GM23248 (cell line): ENCODE measurements at places on chromosomes 4 and X. TPM values are rescaled to one million over a fixed set of nuclear protein-coding genes. Genes with fewer than 3 reads are reported as not detected.

The NAP1L3 gene
- polyA plus RNA-seq, result 13.0 and 14.0 TPM in 2 replicates

DNA sequence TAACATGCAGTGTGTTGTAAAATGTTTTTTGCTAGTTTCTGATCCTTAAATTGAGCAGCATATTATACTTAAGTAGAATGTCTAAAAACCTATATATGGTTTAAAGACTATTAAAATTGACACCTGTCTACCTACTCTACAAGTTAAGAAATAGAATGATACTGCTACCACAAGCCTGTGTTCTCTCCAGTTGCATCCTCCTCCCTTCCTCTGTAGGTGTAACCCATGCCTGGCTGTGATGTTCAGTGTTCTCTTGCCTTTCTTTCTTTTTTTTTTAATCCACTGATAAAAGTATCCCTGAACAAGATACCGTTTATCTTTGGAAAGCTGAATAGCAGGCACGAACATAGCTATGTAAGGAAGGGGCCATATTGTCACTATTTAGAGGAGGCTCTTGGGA lies 99.1 kb downstream of the KDM6A start:
- H3K4me3 ChIP-seq, result no peak overlapping the region
- H3K36me3 ChIP-seq, result no peaks in the 10 kb centered on the region
- H3K4me1 ChIP-seq, result peaks cover 19% of the 10 kb centered on the region
- no peak overlapping the region for H3K27ac ChIP-seq
- H3K27me3 ChIP-seq, result no peaks in the 10 kb centered on the region
- no peak for DNase-seq

The ZNF185 gene
- polyA plus RNA-seq, result 3.7 and 4.0 TPM in 2 replicates

The AASDH gene
- 11.5 and 14.5 TPM in 2 replicates for polyA plus RNA-seq

DNA sequence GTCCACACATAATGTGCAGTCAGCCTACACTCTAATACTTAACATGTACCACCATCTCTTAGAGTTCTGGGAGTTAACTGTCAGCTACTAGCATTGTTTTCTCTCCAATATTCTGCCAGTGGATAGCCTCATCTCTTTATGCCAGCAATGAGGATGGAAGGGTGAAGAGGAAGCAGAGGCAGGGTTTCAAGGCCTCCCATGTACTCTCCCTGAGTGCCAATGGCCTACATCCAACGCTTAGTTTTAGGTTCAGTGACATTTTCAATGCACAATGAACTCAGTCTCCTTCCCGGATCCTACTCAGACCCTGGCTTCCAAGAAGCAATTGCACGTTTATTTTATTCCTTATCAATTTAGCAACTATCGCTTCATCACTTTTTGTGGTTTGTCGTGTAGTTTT lies 686.1 kb downstream of the DMD start:
- no peaks in the 10 kb centered on the region for H3K4me1 ChIP-seq
- DNase-seq, result no peak
- no peak overlapping the region for H3K27ac ChIP-seq
- no peaks in the 10 kb centered on the region for H3K36me3 ChIP-seq
- H3K27me3 ChIP-seq, result no peaks in the 10 kb centered on the region
- no peak overlapping the region for H3K4me3 ChIP-seq

- DNase-seq, result peak; percentile 60
- peaks cover 25% of the 10 kb centered on the region for H3K4me1 ChIP-seq
- H3K36me3 ChIP-seq, result no peaks in the 10 kb centered on the region
- no peaks in the 10 kb centered on the region for H3K27me3 ChIP-seq
- H3K4me3 ChIP-seq, result peak overlapping the region; percentile 68
Measured at GRCh38 chr4:158169931-158170690, 2.7 kb downstream of the GASK1B start.
